ENCODE measurements at places on chromosomes 3 and 15.

DNA sequence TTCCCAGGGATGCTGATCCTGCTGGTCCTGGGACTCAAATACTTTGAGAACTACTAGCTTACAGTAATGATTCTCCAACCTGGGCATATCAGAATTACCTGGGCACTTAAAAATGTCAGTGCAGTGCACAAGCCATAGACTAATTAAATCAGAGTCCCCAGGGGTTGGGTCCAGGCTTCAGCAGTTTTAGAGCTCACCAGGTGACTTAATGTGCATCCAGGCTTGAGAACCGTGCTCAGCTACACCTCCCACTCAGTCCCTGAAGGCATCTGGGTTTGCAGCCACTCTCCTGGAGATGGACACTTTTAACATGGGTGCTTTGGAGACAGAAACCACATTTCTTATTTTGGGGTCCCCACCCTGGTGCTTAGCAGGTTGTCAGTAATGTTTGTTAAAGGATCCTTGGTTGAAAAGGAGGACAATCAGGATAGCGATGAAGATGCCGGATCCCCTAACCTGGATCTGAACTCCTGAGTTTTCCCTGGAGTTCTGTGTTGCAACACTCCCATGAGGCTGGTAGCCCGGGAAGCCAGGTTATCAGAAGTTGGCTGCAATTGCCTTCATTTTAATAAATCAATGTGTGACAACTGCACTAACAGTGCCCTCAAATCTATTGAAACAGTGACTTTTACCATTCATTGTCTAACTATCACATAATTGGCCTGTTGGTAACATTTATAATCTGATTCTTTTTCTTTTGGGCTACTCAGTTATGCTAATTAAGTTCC is 48.1 kb downstream of the BFSP2 start:
- DNase-seq: peak; percentile 62

GRCh38 chr3:119664850-119665379 is 4.5 kb upstream of the POPDC2 start:
- peak; percentile 22 for DNase-seq

GRCh38 chr15:63392361-63393009 is 10.8 kb upstream of the CA12 start:
- no peak for DNase-seq

DNA sequence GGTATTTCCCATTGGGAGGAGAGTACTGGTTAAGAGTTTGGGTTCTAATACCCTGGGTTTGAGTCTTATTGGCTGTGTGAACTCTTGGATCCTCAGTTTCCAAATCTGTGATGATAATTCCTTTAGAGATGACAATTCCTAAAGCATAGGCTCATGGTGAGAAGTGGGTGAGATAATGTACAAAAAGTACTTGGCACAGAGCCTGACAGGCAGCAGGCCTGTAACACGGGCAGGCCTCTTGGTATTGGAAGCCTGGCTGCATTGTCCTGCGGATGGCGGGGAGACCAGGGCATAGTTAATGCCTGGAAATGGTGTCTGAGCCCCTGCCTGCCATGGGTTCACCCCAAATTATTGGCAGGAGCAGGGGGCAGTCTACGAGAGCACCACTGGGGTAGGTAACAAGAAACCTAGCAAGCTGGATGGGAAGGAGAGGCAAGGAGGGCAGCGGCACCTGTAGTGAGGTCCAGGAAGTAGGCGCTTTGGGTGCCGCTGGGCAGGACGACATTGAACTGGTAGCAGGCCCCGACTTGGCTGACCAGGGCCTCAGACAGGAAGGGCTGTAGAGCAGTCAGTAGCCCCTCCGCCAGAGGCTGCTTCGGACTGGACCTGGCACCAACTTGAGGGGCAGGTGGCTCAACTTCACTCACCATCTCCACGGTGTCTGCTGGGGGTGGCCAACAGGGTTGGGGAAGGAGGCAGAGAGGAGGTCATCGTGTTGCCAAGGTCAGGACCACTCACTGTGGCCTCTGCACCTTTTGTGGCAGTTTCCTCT is 7.7 kb downstream of the STOML1 start:
- DNase-seq: no peak

DNA sequence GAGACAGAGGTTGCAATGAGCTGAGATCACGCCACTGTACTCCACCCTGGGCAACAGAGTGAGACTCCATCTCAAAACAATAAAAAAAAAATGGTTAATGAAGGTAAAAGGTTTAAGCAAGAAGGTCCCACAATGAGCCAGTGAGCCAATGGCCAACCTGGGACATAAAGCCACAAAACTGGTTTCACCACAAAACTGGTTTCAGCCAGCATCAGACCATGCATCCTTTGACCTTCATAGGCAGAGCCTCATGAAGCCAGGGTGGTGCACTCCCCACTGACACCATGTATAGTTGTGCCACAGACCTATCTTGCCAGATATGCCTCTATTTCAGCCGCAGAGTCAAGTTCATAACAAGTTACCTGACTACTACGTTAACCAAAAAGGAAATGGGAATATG is 41.9 kb downstream of the SCAP start:
- no peak for DNase-seq

DNA sequence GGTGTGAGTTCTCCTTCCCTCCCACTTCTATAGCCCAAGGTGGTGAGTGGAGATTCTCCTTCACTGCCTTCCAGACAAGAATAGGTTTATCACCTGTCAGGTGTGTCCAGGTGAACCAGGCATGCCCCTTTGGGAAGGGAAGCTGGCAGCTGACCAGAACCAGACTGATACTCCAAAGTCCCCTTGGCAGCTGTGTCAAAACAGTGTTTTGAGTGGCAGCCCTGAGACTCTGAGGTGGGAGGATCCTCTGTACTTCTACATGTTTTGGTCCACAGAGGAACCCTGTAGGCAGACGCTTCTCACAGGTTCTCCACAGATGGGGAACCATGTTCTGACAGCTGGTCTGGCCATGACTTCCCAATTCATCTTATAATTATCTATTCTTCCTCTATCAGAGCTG is 30.1 kb downstream of the ISL2 start:
- DNase-seq: no peak

- DNase-seq: peak; percentile 82
Observed at GRCh38 chr3:48656841-48657281, 5.8 kb downstream of the CELSR3 start.

DNA sequence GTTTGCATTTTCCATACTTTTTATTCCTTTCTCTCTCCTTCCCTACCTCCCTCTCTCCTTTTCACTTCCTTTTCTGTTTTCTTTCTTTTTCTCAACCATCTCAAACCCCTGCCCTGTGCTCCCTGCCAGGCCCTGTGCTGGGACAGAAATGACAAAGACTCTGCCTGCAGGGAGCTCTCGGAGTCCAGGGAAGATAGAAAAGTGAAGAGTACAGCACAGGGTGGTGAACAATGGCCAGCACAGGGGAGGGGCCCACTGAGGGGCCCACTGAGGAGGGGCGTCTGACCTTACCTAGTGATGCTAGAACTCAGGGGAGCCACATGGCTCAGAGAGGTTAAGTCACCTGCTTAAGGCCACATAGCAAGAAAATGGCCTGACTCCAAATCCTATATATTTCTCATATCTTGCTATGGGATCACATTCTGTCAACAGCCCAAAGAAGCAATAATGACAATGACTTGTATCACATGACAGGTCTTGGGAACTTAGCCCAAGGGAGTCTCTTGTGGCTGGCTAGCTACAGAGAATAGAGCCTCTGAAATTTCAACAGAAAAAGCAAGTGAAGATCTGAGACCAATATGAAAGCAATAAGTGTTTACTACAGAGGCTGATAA is 44.3 kb upstream of the ATP2B2 start:
- DNase-seq: no peak

GRCh38 chr3:148246291-148246923 is 451.3 kb upstream of the AGTR1 start:
- DNase-seq: no peak

GRCh38 chr15:71599418-71600151 is 210.8 kb upstream of the NR2E3 start:
- peak; percentile 3 for DNase-seq

DNA sequence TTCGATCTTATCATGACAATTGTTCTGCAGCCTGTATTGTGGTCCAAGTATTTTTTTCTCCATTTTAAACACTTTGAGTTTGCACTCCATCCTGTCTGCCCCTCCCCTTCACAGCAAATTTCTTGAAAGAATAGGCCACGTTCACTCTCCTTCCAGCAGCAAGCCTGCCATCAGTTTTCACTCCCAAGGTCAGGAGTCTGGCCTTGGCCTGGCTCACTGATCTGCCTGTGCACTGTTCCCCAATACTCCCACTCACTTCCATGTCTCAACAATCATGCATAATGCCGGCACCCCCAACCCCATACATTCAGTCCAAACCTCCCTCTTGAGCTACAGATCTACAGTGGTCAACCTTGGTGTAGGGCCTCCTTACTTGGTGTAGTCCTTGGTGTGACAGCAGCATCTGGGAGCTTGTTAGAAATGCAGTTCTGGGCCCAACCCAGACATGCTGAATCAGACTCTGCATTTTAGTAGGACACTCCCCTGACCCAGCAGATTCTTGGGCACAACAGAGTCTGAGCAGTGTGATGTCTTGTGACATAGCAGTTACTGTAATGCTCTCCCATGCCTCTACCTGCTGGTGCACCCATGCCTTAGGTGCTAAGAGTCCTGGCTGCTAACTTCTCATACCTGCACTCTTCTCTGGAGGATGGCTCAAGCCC is 58.3 kb upstream of the XCR1 start:
- no peak for DNase-seq

DNA sequence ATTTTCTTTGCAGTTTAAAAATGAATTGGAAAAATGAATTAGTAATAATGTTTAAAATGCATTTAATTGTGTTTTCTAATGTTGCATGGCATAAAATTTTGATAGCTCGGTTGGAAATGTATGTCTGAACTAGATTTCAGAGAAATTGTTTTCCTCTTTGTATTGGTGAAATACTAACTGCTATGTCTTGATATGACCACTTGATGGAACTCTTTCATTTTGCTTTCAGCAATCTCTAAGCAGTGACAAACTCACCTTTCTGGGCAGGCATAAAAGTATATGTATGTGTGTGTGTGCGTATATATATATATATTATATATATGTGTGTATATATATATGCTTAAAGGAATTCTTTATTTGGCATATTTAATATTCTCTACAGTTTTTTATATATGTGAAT is 239.3 kb upstream of the ZNF717 start:
- peak; percentile 26 for DNase-seq

DNA sequence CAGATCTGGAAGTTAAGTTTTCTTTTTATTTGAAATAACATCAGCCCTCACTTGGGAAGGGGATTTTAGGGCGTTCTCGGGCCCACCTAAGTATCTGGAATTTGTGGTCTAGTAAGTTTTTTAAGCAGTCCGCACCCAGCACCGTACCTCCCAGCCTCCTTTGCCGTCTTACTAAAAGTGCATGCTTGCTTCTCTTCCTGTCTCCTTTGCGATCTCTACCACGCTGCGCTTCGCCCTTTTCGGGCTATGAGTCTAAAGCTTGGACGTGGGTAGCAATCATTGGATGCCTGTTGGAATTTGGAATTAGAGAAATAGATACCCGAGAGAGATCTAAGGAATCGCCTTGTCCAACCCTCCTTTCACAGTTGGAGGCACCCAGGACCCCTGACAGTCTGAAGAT is 1.1 kb downstream of the THSD4 start:
- no peak for DNase-seq

DNA sequence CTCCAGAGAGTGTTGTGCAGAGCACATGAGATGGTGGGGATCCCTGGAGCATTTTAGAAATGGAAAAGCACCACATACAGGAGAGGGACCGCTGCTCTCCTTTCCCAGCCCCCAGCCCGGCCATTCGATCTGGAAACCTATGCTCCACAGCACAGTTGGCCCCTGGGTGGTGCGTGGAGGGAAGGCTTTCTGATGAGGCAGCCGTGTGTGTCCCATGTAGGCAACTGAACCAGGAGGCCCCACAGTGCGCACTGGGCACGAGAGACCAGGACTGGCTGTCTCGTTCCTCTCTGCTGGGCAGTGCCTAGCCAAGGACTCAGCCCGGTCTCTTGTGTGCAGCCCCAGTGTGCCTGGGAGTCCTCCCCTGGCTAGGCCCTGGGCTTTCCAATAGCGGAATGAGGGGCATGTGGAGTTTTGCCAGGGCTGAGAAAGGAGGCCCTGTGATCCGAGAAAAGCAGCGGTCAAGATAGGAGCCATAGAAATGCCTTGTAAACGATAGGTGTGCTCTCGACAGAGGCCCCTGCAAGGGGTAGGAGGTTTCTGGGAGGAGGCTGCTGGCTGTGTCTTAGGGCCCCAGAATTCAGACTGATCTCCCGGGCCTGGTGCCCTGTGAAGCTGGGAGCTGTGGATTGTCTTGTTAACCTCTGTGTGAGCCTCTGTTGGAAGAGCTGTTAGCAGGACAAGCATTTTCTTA is 39.0 kb downstream of the CHDH start:
- DNase-seq: no peak

GRCh38 chr3:133965013-133965570 is 64.6 kb downstream of the SLCO2A1 start:
- no peak for DNase-seq

- no peak for DNase-seq
Observed at GRCh38 chr3:51715231-51715976, 8.5 kb downstream of the GRM2 start.

DNA sequence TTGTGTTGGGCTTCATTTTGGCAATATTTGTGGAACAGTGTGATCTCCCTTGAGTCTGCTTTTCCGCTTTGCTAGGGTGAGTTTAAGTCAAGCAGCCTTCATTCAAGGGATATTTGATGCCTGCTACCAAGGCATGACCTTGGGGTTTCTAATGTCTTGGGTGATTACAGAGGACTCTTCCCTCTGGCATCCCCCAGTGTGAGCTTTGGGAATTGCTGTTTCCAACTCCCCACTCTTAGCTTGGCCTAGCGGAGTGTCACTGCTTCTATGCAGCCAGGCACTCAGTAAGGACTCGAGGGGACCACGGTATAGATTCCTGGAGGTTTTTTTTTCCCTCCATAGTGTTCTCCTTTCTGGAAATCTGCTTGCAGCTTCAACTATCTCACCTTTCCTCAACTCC is 21.1 kb downstream of the GCNT3 start:
- no peak for DNase-seq

GRCh38 chr3:186004671-186005070 is 66.9 kb upstream of the TRA2B start:
- DNase-seq: no peak

- DNase-seq: no peak
Observed at GRCh38 chr15:101189409-101190091, 62.3 kb downstream of the CHSY1 start.

DNA sequence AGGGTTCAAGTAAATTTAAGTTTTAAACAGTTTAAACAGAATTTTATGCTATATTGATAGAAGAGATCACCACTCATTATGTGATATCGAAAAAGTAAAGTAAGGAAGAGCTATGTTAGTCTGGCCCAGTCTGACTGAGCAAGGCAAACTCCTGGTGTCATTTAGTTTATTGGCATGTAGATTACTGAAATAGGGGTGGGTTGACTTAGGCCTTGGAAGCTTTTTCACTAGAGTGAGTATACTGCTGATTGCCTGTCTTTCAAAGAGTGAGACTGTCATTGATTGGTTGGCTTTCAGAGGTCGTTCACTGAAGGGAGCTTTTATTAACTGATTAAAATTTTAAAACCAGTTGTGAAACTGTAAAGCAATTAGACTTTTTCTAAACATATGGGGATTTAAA is 294.5 kb downstream of the NAALADL2 start:
- no peak for DNase-seq

All from GM12865 (cell line).